ENCODE measurements at places on chromosomes 2 and 18. TPM values are rescaled to one million over a fixed set of nuclear protein-coding genes. Genes with fewer than 3 reads are reported as not detected.

Gene TTC31
- total RNA-seq, result 27.3 TPM

GRCh38 chr2:164910101-164910899 lies 45.0 kb downstream of the SLC38A11 start:
- DNase-seq, result peak; percentile 39

- no peak for DNase-seq
Measured at GRCh38 chr18:22136395-22136794, 33.0 kb upstream of the GATA6 start.

- DNase-seq, result no peak
Measured at GRCh38 chr2:239993291-239993690, 31.9 kb downstream of the NDUFA10 start.

GRCh38 chr18:73841661-73842060 lies 306.0 kb downstream of the FBXO15 start:
- no peak for DNase-seq

DNA sequence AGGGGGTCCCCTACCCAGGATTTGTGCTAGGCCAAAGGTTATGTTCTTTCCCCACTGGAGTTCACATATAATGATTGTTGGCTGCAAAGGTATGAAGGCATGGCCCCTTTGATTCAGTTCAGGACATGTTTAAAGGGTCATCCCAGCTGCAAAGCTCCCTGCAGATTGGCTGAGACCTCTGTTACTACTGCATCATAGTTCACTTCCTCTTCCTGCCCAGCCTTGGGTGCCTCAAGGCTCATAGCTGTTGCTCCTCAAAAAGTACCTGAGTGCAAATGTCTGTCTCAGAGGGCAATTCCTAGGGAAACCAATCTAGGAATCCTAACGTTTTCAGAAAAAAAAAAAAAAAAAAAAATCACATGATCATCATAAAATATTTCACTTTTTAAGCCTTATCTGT lies 125.1 kb downstream of the ATL2 start:
- no peak for DNase-seq

DNA sequence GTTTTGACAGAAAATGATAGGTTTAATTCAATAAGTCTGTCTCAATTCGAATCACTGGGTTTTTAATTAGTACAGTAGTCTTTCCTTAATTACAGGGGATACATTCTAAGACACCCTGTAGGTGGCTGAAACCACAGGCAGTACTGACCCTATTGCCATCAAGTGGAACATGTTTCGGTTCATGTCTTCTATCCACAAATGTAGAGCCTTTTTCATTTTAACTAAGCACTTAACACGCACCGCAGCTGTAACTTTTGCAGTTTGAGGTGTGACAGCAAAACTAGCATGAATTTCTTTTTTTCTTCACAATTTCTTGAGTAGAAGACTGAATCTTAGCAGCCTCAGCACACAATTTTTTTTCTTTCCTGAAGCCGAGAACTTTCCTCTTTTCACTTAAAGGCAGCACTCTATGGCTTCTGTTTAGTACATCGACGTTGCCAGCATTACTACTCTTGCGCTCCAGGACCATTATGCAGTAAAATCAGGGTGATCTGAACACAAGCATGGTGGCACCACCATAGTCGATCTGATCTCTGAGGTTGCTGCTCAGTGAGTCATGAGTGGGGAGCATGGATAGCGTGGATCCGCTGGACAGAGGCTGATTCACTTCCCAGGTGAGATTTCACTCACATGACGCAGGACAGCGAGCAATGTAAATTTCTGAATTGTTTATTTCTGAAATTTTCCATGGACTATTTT lies 805.1 kb downstream of the RNF144A start:
- DNase-seq, result no peak

DNA sequence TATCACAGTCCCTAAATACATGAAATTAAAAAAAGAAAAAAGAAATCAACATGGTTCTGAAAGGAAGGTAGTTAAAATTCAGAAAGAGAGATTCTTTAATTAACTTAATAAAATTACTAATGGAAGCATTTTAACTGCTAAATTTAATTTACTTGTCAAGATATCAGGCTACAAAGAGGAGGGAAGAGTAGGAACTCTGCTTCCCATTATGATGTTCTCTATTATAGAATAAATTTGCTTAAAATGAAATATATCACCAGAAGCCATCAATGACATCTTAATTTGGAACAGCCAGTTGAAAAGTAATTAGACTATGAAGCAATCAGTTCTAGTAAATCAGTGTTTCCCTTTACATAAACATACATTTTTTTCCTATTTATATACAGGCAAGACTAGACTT lies 611.8 kb upstream of the FANCL start:
- no peak for DNase-seq

Data from activated CD4-positive, alpha-beta memory T cell treated with anti-CD3 and anti-CD28 coated beads for 36 hours (primary cell).